ENCODE measurements at places on chromosomes 1 and 21.

DNA sequence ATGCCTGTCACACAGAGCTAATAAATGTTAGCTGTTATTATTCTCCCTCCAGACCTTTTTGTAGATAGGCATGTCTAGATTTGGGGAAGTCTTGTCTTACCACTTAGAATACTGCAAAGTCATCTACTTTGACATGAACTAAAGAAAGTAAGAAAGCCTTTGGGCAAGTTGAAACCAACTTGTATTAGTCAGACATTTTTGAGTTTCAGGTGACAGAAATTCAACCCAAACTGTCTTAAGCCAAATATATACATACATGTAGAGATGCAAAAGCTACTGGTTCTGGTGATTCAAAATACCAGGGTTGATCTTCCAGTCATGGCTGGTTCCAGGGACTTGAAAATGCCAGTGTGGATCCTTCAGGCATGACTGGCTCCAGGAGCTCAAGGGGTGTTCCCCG lies 276.8 kb upstream of the TMEM51 start:
- DNase-seq: no peak

DNA sequence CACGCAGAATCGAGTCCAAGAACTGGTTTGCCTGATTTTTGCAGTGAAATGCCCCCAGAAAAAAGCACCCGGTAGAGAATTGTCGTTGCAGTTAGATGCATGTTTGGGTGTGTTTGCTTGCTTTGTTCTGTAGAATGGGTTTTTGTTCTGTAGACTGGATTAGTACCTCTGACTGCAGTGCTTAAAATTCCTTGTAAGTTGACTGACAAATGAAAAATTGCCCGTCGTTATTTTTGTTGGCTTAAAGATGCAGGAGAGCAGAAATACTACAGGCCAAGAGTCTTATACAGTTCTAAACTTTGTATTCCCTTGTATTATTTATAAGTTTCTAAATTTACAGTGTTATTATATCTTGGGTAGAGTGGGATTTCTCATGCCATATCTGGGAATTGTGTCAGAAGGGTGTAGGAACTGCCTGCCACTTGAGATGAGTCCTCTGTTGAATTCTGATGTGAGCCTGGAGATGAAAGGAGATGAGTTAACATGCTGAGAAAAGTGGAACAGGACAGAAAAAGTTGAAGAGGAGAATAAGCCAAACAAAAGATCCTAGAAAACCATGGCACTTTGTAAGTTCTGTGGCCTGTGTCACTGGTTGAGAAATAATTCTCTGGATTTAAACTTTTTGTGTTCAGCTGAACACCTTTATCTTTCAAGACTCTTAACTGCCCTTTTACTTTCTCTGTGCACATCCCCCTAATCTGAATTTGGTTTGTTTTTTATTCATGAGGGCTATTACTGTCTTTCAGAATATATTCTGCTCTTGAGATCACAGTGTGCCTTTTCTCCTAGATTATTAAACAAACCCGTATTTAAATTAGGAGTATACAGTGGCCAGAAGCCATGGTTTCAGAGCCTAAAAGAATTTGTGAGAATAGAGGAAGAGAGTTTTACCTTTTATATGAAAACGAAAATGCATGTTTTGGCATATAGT lies 1.4 kb downstream of the DESI2 start:
- no peak for DNase-seq

DNA sequence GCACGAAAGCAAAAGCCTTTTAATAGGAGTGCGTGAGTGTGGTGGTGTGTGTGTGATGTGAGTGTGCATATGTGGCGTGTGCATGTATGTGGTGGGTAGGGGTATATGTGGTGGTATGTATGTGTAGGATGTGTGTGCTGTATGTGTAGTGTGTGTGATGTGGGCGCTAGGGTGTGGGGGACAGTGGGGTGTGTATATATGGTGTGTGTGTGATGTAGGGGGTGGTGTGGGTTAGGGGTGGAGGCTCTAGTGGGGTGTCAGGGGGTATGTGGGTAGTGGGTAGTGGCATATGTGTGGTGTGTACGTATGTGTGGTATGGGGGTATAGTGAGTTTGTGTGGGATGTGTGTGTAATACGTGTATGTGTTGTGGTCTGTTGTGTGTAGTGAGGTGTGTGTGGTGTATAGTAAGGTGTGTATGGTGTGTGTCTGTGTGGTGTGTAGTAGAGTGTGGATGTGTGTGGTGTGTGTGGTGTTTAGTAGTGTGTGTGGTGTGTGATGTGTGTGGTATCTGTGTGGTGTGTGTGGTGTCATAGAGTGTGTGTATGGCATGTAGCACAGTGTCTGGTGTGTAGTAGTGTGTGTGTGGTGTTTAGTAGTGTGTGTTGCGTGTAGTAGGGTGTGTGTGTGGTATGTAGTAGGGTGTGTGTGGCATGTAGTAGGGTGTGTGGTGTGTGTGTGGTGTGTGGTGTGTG lies 86.0 kb downstream of the SYT2 start:
- no peak for DNase-seq

GRCh38 chr21:45334134-45334533 lies 46.4 kb upstream of the POFUT2 start:
- no peak for DNase-seq

All from NCI-H1105 (cell line).